ENCODE measurements at places on chromosomes 11 and 22.

DNA sequence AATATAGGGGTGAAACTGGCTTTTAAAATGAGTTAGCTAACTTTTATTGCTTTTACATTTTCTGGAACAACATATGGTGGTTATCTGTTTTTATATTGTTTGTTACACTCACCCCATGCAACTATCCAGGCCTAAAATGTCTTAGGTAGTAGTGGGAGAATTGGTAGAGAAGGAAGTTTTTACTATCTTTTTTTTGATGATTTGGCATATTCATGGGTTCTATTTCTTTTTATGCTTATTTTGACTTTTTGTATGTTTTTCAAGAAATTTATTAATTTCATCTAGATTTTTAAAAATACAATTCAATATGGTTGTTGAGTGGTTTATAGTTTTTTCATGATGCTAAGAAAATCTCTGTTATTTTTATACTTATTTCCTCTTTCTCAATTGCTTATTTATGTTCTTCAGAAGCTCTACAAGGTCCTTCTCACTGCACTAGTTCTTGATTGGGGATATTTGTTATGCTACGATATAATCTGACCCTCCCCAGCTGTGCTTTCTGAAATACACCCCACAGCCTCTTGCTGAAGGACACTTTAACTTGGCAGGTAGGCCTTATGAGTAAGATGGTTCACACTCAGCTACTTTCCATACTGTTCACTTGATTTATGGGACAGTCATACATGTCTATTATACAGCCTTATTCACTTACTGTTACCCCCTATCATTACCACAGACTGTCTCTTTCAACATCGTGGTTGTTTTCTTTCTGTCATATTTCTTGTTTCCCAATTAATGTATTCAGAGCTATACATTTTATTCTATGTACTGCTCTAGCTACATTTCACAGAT is 431.2 kb downstream of the METTL15 start:
- no peak for DNase-seq

DNA sequence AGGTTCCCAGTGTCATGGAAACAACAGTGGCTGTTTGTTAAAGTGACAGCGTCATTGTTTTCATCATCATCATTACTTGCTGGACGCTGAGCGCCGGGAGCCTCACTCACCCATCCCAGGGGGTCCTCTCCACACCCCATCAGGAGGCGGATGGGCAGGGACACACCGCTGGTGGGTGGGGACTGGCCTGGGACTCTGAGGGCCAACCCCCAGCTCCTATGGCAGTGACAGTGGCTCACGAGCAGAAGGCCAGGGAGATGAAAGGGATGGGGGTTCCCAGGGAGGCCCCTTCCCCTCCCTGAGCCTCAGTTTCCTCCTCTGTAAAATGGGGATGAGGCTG is 76.6 kb upstream of the PRR5 start:
- DNase-seq: no peak

DNA sequence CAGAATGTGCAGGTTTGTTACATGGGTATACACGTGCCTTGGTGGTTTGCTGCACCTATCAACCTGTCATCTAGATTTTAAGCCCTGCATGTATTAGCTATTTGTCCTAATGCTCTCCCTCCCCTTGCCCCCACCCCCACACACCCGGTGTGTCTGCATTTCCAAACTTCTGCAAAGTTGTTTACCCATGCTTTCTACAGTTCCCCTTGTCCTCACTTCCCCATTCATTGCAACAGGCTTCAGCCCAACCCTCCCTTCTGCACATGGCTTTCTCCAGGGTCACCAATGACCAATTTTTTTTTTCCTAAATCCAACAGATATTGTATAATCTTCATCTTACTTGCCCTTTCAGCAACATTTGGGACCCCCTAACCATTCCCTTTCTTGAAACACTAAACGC is 32.0 kb upstream of the NUP50 start:
- DNase-seq: no peak

DNA sequence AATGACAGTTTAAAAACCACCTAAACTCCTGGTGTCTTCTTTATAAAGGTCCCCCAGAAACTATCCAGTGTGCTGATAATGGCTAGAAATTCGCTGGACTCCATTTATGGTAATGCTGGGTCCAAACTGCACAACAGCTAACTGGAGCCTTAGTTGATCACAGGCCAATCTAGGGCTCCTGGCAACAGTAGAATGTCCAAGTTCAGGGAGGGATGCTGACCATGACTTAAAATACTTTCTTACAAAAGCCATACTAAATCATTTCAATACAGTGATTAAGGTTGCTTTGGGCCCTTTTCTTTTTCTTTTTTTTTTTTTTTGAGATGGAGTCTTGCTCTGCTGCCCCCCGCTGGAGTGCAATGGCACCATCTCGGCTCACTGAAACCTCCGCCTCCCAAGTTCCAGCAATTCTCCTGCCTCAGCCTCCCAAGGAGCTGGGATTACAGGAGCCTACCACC is 14.5 kb upstream of the GAB2 start:
- no peak for DNase-seq

DNA sequence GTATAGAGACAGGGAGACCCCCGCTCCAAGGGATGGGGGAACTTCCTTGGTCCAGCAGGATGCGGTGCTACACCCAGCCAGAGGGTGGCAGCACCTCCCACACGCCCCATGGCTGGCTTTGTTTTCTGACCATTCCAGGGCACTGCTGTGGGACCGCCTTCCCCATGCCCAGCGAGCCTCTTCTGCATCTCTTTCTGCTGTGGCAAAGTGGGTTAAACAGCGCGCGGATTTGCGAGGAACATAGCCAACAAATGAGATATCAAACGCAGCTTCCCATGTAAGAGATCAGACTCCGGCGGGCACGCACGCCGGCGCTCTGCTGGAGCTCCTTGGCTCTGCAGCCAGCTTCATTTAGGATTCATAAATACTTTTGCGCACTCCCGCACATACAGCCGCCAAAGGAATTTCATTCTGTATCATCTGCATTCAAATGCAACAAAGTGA is 485.8 kb upstream of the CADM1 start:
- DNase-seq: no peak

DNA sequence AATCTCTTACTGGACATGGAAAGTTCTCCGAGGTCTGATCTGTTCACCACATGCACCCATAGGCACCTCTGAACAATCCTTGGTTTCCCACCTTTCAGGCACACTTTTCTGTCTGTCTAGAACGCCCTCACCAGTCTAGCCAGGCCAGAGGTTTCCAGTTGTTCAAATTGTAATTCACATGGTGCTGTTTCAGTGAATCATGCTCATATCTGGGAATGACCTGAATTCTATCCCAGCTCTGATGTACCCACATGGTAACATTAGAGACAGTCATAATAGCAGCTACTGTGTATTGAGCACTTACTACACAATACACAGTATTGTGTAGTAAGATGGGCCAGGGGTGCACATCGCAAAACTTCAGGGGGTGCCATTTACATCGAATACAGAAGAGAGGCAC is 138.2 kb downstream of the COMMD9 start:
- DNase-seq: no peak

DNA sequence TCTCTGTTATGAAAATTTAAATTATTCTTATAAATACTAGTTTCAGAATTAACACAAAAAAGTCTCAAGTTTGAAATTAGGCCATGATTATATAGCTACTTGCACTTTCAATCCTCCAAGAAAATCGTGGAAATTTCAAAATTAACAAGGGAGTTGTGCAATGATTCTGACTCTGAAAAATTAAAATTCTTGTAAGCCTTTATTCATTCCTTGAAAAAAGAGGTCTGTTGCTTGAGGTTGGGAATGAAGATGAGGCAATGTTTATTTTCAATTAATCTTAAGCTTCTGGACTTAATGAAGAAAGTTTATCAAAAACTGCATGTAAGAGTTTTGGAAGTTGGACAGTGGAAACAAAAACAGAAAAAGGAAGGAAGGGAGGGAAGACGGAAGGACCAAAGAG is 128.2 kb upstream of the FIBIN start:
- DNase-seq: no peak

DNA sequence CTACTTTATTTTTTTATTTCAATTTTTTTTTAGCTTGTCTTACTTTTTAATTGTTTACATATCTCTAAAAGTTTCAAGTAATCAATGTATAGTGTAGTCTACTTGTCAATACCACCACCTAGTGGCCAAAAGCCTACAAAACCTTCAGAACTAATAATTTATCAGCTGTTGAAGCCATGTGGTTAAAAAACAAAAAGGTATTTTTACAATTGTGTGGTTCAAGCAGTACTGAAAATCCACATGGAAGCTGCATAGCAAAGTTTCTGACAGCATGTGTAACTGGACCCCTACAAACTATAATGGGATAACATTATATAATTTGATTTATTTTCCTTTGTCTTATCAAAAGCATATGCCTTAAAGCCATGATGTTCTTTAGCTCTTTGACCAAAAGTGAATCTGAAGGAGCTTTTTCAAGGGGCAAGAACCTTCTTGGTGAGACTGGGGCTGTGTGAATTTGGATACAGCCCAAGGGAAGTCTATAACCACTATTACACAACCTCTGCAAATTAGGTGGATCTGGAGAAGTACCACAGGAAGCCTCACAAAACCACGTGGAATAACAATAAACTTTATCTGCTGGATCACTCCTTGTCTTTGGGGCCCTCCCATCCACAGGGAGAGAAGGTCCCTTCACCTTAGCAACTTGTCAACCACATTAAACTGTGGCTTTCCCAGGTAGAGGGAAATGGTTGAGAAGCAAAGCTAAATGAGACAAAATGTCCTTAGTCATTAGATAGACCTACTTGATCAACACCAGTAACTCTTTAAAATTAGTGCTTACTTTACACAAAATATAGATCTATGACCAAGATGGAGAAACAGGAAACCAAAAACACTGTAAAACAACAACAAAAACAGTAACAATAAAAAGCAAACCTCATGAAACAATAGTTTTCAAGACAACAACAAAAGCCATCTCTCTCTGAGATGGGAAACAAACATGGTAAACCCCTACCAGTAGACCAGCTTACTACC is 9.9 kb downstream of the NARS2 start:
- DNase-seq: peak; percentile 84

DNA sequence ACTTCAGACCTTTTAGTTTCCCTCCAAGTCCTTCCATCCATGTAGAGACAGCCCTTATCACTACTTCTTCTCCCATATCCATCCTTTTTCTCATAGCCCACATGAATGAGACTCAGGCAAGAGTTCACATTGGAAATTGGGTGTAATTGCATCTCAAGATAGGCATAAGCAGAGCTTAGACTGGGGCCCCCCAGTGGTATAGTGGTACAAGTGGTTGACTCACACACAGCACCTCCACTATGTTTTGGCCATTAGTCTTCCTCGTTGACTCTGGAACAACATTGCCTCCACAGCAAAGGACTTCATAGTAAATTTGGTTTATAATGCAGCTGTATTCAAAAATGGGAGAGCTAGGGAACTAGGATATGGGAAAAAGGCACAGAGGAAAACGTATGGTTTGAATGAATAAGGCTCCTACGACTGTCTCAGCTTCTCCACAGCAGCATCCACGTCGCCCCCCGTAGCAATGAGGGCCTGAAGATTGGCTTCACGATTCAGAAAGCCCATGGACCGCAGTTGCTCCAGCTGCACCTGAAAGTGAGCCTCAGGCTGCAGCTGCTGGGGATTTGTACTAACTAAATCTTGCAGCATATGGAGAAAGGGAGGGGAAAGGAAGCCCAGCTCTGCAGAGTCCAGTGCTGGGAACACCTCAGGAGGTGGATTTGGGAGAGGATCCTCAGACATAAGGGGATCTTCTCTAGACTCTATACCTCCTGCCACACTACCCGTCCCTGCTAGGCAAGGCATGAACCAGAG is 2.4 kb downstream of the UBQLN3 start:
- DNase-seq: no peak

GRCh38 chr22:20637750-20638506 is 130.5 kb downstream of the MED15 start:
- DNase-seq: no peak

- DNase-seq: no peak
These were observed 3.9 kb downstream of the UCP3 start for GRCh38 chr11:74004759-74005615.

DNA sequence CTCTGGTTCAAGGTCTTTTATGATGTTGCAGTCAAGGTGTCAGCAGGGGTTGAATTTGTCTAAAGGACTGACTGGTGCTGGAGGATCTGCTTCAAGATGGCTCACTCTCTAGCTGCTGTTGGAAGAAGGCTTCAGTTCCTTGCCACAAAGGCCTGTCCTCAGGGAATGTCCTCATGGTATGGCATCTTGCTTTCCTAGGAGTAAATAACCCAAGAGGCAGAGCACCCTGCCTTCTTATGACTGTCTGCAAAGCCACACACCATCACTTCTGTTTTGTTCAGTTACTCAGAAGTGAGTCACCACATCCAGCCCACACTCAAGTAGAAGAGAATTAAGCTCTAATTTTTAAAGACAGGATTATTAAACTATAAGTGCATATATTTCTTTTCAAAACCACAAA is 45.2 kb downstream of the PLAAT5 start:
- peak; percentile 36 for DNase-seq

- DNase-seq: no peak
These were observed 58.1 kb downstream of the C22orf31 start for GRCh38 chr22:29003552-29003951.

DNA sequence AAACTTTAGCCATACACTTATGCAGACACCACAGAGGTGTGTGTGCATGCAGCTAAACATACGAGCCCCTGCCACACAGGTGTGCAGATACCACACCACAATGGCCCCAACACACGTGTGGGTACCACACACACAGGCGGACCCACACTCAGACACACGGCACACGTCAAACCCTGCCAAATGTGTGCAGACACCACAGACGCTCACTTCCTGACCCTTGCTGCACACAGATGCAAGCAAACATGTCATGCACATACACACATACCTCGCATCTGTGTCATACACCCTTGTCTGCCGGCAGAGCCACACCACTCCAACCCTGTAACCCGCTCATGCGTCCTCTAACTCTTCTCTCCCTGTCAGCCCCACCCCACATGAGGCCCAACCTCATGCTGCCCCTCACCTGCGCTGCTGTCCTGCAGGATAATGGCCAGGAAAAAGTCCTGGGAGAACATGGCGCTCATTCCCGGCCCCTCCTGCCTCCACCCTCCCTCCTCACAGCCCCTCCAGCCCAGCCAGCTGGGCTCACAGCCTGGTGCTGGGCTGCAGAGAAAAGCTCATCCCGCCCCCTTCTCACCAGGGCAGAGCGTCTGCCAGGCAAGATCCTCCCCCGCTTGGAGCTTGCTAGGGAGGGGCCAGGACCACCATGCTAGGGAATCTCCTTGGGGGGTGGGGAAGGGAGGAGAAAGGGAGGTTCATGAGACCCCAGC is 14.2 kb downstream of the SMPD1 start:
- peak; percentile 25 for DNase-seq

Data from choroid plexus epithelial cell (primary cell).